ENCODE measurements at places on chromosomes 3 and 15.

- DNase-seq: no peak
These were observed 40.9 kb downstream of the FBN1 start for GRCh38 chr15:48604567-48604966.

GRCh38 chr15:72155003-72155621 is 36.9 kb downstream of the SENP8 start:
- no peak for DNase-seq

- DNase-seq: no peak
These were observed 8.9 kb upstream of the SEMA6D start for GRCh38 chr15:47708161-47708980.

DNA sequence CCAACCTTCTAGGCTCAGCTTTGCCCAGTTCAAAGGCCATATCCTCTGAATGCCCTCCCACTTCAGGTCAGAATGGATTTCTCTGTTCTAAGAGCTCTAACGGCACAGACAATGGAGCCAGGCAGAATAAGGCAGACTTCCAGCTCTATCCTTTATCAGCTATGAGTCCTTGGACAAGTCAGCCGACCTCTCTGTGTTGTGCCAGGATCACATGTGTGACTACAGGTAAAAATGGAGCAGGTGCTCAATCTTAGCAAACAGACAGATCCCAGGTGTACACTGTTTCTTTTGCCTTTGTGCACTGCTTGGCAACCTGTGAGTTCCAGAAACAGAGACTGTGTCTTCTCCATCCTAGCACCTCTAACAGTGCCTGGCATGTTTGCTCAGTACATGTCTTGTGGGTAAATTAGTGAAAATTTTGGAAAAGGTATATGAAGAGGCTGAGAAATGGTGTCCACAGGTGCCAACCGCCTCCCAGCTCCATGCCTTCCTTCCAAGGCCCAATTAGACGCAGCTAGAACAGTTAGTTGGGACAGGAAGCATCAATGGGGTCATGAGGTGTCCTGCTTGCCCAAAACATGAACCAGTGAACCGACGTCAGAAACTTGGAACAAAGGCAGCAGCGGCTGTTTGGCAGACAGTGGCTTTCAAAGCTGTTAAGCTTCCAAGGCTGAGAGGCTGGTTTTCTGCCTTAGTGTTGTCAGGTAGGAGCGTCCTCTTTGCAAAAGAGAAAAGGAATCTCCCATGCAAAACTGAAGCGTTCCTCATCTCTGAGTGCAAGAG is 28.7 kb downstream of the TLE3 start:
- DNase-seq: no peak

- no peak for DNase-seq
These were observed 60.4 kb downstream of the LYZL4 start for GRCh38 chr3:42349765-42350594.

- DNase-seq: no peak
These were observed 47.1 kb downstream of the RYR3 start for GRCh38 chr15:33357845-33358244.

DNA sequence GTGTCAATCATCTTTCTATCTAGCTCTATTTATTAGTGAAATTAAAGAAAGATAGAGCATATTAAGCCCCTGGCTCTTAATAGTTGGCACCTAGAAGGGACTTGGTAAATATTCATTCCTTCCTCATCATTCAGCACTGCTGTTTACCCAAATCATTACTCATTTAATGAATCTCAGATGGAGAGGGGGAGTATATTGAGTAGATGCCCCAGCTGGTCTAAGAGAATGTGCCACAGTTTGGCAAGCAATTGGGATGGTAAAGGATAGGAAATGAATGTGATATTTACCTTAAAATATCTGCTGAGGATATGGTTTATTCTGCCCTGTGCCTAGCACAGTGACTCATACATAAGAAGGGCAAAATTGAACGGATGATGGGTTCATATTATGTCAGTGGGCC is 6.0 kb downstream of the IL1RAP start:
- no peak for DNase-seq

DNA sequence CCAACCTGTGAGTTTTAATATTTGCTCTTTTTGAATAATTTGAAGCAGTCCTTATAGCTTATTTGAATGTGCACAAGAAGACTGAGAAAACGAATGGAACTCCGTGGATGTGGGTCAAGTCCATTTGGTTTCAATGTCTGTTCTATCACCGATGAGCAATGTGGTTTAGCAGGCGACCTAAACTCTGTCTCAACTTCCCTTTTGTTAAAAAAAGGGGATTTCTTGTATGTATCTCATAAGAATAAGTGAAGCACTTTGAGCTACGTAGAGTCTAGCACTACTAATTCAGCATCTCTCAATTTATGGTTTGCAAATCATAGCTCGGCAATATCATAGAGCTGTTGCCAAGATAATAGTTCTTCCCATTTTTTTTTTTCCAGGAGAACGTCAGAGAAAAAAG is 4.6 kb upstream of the SKIL start:
- no peak for DNase-seq

DNA sequence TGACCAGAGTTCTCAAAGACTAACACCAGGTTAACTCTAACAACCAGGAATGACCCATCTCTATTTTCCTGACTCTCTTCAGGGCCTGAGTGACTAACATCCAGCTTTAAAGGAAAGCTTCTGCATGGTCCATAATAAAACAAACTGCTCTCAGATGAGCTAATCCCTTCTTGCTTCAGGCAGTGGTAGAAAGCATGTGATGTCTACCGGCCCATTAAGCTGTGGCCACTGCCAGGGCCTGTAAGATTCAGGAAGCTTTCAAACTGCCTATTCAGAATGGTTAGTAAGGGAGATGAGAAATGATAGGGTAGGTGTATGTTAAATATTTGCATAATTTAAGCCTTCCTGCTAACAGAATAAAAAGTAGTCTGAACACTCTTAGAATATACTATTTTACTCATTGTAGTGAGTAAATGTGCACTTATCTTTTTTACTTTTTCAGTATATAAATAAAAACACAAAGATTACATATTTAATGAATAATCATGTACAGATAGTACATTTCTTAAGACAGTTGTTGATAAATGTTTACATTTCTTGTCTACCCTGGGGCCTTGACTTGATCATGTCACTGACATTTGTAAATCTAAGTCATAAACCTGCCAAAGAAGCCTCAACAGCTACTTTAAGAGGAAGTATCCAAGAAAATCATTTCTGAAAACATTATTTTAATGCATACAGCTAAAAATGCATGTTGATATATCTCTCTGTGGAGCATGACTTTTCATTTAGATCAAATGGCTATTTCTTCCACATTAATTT is 222.0 kb downstream of the MCTP2 start:
- no peak for DNase-seq

GRCh38 chr3:179801856-179802255 is 149.0 kb downstream of the USP13 start:
- DNase-seq: no peak

DNA sequence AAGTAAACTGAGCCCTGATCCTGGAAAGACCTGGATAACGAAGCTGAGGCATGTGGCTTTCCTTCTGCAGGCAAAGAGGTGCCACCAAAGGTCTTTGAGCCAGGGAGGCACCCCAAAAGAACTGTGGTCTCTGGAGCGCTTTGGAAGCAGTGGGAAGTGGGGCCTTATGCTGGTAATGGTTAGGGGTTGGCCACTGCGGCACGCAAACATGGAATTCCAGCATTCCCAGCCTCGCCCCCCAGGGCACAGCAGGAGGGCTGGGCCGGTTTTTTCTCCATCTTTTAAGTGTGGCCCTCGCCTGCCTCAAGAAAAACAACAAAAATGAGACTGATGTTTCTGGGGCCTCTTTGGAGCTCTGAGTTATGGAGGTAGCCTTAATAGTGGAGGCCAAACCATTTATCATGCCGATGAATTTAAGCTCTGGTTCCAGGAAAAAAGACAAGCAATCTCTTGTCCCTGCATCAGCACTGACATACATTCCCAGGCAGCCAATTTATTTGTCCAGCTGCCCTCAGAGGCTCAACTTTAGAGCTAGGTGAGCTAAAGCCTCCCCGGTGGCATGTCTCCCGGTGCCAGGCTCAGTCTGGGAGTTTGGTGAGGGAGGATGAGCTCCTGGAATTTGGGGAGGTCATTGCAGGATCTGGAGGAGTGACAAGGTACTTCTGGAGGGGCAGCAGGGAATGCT is 109.0 kb downstream of the TLE3 start:
- no peak for DNase-seq

GRCh38 chr15:35725353-35725752 is 179.4 kb upstream of the DPH6 start:
- no peak for DNase-seq

- DNase-seq: no peak
These were observed 67.6 kb downstream of the NLGN1 start for GRCh38 chr3:173465112-173465511.

- no peak for DNase-seq
These were observed 43.1 kb downstream of the SAMMSON start for GRCh38 chr3:70042641-70043040.

- DNase-seq: peak; percentile 82
These were observed 22.0 kb downstream of the STARD5 start for GRCh38 chr15:81301815-81302399.

- DNase-seq: no peak
These were observed 287.1 kb downstream of the NAALADL2 start for GRCh38 chr3:175146258-175146657.

DNA sequence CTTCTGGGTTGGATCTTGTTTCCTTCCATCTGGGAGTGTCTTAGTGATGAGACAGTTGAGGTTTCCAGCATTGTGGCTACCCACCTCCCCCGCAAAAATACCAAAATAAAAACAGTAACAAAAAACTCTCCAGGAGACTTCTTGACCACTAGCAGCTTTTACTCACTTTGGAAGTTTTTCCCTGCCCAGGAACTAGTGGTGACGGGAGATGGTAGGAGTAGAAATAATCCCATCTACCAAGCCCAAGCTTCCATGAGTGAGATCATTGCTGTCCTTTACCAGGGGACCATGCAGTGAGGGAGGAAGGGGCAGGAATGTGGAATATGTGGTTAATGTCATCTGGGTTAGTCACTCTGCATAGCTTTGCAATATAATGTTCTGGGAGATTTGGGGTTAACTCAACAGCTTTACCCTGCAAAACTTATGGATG is 187.7 kb downstream of the ITPR1 start:
- DNase-seq: no peak

- no peak for DNase-seq
These were observed 144.1 kb downstream of the VPS13C start for GRCh38 chr15:61916104-61916503.

- no peak for DNase-seq
These were observed 23.1 kb upstream of the CHD2 start for GRCh38 chr15:92877000-92877399.

DNA sequence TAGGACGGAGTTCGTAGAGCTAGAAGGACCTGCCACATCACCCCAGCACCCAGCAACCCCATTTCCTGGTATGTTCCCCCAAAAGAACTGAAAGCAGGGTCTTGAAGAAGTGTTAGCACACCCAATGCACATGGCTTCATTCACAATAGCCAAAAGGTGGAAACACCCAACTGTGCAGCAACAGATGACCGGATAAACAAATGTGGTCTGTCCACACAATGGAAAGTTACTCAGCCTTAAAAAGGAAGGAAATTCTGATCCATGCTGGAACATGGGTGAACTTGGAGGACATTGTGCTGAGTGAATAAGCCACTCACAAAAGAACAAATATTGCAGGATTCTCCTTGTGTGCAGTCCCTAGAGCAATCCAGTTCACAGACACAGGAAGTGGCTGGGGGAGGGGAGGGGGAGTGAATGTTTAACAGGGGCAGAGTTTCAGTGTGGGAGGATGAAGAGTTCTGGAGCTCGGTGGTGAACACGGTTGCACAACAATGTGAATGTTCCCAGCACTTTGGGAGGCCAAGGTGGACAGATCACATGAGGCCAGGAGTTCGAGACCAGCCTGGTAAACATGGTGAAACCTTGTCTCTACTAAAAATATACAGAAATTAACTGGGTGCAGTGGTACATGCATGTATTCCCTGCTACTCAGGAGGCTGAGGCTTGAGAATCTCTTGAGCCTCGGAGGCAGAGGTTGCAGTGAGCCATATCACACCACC is 157.5 kb downstream of the NUP210 start:
- no peak for DNase-seq

DNA sequence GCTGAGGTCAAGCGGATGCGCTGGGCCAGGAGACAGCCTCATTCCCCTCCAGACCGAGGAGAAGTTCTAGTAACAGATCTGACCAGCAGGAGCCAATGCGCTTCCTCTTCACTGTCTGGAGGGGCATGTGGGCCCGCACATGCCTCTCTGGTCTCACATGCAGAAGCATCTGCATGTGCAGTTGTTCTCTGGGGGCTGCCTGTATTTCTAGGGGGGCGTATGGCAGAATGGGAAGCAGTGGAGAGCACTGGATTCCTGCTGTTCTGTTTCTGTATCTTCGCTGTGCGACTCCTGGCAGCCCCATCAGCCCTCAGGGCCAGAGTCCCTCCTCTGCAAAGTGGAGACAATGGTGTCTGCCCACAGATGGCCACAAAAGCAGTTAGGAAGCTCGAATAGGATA is 170.4 kb upstream of the IQSEC1 start:
- DNase-seq: no peak

GRCh38 chr3:127791221-127791913 is 30.9 kb downstream of the MGLL start:
- peak; percentile 66 for DNase-seq

DNA sequence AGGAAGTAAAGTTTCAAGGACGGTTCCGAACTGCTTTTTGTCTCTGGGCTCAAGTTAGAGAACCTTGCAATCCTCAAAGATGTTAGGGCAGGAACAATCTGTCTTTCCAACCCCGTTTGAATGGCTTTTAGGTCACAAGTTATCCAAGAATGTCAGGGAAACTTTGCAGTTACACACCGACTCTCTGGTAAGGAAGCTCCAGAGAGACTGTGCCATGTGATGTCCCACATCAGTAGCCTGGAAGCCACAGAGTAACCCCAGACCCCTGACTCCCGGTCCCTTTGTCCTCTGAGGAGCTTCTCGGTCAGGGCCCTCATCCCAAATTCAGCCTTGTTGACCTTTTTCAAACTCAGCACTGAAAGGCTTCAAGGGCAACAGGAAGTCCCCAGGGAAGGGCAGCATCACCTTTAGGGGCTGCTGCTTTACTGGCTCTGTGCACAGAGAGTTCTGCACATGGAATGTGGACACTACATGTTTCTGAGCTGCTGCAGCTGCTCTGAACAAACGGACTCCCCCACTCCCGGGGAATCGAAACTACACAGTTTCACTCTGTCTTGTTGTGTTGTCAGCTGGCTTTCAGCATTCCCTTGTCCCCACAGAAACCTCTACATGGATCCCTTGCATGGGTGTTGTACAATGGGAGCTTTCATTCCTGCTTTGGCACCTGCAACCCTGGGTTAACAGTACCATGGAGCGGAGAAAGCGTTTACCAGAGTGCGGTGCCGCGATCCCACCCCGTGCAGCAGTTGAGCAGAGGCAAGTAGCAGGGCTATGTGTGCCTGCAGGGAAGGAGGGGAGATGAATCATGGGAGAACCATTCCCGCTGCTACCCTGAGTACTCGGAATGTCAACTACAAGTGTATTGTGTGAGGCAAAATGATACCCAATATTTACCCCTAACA is 408.2 kb upstream of the THBS1 start:
- no peak for DNase-seq
